ENCODE measurements at places on chromosomes 1 and 21.

DNA sequence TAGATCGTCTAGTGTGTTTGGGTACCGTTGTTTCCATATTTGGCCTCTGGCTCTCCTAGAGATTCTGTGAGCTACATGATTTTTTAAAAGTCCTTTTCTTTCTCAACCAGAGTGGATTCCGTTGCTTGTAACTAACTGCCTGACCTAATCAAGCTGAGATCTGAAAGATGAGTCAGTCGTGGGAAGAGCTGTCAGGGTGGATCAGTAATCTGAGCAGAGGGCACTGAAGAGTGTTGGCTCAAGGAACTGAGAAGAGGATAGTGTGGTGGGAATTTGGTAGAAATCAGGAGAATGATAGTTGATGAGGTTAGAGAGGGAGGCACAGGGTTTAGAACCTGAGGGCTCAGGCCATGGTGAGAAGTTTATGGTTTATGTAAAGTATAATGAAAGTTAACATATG, 52.2 kb downstream of the TRAF5 start:
- peak; percentile 68 for ATAC-seq

DNA sequence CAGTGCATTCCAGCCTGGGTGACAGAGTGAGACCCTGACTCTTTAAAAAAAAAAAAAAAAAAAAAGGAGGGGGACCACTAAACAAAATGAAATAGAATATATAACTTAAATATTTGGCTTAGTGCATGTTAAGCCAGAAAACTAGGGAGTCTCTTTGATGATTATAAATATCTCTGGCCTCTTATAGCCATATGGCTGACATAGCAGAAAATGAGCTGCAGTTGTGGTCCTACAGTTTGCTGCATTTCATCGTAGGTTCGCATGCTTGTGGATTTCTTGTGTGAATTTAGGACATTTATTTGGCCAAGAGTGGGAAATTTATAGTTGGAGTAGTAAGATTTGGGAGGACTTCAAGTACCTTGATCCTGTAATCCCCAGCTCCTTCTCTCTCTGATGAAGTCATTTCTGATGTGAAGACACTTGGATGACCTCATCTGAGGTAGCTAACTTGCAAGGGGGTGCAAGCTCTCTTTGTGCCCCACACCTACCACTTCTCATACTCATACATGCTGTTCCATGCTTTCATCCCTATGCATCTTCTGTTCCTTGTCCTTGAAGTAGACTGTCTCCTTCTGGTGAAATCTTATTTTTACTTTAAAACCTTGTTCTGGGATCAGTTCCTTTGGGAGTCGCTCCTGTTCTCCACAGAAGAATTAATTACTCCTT, 6.4 kb upstream of the TIPRL start:
- ATAC-seq, result no peak

DNA sequence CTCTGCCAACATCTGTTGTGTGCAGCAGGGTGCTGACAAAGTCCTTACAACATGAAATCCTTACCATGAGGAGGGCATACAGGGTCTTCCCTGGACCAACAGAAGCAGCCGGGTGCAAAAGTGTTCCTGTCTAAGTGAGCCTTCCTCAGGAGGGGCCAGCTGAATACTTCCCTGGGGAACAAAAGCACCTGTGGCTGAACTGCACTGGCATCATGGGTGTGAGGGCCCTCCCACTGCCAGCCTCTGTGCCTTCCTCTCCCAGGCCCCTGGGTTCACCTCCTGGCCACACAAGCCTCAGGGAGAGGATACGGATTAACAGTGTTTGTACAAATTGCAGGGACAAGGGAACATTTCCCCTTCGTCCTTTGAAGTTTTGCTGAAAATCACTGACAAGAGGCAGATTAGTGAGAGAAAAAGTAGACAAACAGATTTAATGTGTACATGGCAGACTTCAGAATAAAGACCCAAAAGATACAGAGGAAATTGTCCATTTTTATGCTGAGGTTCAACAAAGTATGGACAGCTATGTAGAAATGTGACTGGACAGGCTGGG, 91.0 kb upstream of the PPM1J start:
- ATAC-seq, result no peak

- ATAC-seq, result no peak
These were observed 2.8 kb upstream of the SLC2A1 start for GRCh38 chr1:42961312-42962091.

GRCh38 chr1:199292896-199293295, 654.1 kb downstream of the PTPRC start:
- ATAC-seq, result no peak

GRCh38 chr1:192477630-192478029, 97.9 kb upstream of the RGS1 start:
- peak; percentile 92 for ATAC-seq

- ATAC-seq, result peak; percentile 50
These were observed 917 bp downstream of the RAP1A start for GRCh38 chr1:111620441-111620971.

DNA sequence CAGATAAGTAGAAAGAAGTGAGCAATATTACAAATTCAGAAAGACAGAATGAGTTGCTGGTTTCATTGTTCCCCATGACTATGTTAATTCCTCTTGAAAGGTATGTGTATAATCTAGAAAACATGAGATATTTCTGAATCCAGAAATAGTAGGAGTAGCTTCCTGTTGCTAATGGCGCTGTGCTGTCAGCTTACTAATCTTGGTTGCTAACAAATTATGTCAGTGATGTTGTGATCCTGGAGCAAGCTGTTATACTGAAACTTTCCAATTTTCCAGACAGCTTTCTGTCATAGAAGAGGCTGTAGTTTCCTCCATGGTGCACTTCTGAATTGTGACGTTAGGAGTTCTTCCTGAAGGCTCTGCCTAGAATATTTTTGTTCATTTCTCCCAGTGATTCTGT, 372.3 kb downstream of the USP25 start:
- no peak for ATAC-seq

- no peak for ATAC-seq
These were observed 51.1 kb downstream of the AGPAT3 start for GRCh38 chr21:43916076-43916475.
